ENCODE measurements at places on chromosomes 16 and 17.

DNA sequence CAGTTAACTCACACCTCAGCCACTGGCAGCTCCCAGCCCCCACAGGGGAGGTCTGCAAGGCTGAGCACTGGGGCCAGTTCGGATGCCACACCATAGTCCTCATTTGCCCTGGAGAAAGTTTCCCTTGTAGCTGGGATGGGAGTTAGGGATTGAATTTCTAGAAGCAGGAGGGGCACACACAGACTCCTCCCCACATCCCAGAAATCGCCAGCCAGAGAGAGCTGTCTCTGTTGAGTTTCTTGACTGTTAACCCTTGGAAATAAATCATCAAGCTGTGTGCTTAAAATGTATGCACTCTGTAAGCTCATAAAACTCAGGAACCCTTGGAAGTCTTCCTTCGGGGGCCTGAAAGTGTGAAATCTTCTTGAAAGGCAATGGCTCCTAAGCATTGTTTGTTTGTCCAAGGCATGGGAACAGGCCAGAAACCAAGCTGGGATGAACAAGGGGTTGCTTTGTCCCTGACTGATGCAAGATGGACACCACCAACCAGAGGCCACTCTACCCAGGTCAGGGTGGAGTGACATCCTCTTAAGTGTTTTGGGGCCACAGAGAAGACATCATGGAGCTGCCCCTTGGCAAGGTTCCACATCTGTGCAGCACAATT is 394 bp upstream of the PRM3 start:
- DNase-seq: no peak

GRCh38 chr16:11151885-11152629 is 103.9 kb downstream of the SOCS1 start:
- DNase-seq: no peak

DNA sequence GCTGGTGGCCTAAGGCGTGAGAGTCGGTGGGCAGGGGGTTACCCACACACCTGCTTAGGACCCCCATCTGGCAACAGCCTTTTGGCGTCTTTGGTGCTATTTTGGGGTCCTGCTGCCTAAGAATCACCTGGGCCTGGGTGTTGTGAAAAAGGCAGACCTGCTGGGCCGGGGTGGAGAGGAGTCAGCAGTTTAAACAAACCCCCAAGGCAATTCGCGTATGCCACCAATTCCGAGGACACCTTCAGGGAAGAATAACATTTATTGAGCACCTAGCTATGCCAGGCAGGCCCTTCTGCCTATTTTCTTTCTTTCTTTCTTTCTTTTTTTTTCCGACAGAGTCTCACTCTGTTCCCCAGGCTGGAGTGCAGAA is 53.9 kb upstream of the TOB1 start:
- DNase-seq: no peak

GRCh38 chr17:41718287-41718645 is 6.1 kb downstream of the GAST start:
- DNase-seq: no peak

- DNase-seq: no peak
These were observed 216.0 kb downstream of the C16orf78 start for GRCh38 chr16:49589544-49590031.

DNA sequence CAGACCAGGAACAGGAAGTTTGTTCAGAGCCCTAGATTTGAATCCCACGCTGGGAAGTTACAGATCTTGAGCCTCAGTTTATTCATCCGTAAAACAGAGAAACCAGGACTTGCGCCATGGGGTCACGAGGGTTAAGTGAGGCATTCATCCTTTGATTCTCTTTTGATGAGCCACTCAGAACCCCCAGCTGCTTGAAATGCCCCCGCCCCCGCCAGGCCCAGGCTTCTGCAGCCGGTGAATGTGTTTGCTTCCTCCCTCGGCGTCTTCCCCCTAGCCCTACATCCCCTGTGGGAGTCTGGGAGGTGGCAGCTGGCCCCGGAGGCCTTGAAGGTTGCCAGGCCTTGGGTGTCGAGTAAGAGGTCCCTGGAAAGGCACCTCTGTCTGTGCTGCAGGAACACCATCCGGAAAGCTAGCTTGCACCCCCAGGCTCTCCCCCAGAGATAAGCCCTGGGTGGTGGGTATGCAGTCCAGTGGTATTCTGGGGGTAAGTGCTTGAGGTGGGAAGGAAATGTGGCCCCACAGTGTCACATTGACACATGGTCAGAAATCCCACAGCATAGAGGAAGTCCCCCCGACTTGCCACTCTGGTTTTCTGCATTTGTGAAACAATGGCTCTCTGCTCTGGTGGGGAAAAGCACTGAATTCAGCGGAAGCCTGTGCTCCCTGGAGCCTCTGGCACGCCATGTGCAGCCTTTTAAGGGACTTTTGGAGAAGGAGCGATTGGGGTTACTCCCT is 14.9 kb downstream of the IRF8 start:
- DNase-seq: no peak

GRCh38 chr17:1323336-1323735 is 43.9 kb downstream of the TRARG1 start:
- DNase-seq: no peak

DNA sequence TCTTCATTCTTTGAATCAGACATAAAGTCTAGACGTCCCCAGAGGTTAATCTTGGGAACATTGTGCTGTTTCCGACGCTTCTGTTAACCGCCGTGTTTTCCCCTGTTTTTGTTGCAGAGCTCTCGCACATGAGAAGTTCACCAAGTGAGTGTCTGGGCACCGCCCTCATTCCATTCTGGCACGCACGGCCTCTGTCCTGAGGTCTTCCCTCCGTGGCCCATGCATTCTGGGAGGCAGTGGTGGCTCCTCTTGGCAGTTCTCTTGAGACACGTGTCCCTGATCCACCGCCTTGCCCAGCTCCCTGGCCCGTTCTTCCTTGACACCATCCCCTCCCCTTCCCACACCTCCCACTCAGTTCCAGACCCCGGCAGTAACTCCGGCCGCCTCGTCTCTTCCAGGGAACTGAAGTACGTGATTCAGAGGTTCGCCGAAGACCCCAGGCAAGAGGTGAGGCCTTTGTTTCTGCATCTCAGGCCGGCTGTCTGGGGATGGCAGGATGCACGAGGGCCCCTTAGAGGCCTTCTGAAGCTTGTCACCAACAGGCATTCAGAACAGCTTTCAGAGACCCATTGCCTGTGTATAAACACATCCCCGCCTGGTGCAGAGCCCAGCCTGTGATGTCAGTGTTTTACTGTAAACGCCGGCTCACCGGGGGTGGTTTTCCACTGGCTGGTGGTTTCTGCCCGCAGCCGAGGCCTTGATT is 85.9 kb upstream of the PLCG2 start:
- DNase-seq: no peak

GRCh38 chr17:74603746-74604145 is 11.7 kb upstream of the CD300LD start:
- DNase-seq: no peak

GRCh38 chr17:41098481-41098880 is 539 bp upstream of the KRTAP4-8 start:
- DNase-seq: no peak

- DNase-seq: no peak
These were observed 13.7 kb downstream of the CAMKK1 start for GRCh38 chr17:3879186-3879585.

- no peak for DNase-seq
These were observed 605.6 kb upstream of the CDH5 start for GRCh38 chr16:65760874-65761273.

DNA sequence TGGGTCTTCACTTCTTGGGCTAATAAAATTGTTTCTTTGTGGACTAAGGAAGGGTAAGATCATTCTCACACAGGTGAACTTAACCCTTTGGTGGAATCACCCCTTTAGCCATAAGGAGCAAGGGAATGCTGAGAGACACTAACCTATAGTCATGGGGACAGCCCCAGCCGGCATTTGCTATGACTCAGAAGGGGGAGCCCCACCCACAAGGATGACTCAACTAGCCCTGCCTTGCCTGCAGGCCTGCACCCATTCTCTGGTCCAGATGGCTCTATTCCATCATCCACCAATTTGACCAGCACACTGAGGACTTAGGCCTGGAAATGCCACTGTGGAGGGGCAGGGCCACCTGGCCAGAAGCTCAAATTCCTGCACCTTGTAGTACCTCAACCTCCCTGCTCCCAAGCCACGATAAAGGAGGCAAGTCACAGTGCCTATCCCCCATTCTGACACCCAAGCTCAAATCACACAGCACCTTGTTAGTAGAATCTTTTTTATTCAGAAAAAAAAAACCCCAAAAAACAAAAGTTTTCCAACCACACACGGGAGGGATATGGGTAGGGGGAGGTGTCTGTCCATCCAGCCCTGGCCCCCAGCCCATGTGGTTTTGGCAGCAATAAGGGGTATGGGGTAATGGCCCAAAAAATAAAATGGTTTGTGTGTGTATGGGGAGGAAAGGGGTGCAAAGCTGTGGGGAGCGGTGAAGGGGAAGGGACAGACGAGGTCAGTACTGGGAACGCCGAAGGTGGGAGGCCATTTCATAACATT is 3.0 kb downstream of the PFN1 start:
- no peak for DNase-seq

Measured in GM12892 (cell line).